ENCODE measurements at places on chromosomes 11 and 22.

DNA sequence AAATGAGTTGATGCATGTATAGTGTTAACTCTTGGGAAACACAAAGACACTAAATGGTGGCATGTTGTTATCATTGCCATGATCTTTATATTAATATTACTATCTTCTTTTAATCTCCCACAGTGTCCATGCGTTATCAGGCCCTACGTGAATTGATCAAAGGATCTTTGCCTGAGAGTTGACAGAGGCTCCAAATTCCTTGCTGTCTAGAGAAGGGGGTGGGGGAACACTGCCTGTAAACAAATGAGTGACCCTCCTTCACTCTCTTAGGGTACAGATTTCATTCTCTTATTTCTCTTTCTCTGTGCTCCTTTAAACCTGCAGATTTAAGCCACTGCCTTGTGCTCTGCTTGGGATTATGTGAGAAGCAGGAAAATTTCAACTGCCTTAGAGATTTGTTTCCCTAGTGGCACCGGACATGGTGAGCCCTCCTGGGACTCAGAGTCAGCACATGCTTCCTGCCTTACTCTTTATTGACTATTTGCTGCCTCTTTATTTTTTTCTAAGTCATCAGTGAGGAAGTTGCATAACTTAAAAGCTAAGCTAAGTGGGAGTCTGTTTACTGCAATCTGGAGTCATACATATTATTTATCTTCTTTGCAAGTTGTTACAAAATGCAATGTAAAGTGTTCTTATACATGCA is 122.9 kb downstream of the MAML2 start:
- DNase-seq = no peak

- DNase-seq = no peak
Measured at GRCh38 chr11:8389029-8389996, 125.6 kb upstream of the LMO1 start.

GRCh38 chr11:62004473-62004872 is 37.0 kb upstream of the FTH1 start:
- DNase-seq = no peak

DNA sequence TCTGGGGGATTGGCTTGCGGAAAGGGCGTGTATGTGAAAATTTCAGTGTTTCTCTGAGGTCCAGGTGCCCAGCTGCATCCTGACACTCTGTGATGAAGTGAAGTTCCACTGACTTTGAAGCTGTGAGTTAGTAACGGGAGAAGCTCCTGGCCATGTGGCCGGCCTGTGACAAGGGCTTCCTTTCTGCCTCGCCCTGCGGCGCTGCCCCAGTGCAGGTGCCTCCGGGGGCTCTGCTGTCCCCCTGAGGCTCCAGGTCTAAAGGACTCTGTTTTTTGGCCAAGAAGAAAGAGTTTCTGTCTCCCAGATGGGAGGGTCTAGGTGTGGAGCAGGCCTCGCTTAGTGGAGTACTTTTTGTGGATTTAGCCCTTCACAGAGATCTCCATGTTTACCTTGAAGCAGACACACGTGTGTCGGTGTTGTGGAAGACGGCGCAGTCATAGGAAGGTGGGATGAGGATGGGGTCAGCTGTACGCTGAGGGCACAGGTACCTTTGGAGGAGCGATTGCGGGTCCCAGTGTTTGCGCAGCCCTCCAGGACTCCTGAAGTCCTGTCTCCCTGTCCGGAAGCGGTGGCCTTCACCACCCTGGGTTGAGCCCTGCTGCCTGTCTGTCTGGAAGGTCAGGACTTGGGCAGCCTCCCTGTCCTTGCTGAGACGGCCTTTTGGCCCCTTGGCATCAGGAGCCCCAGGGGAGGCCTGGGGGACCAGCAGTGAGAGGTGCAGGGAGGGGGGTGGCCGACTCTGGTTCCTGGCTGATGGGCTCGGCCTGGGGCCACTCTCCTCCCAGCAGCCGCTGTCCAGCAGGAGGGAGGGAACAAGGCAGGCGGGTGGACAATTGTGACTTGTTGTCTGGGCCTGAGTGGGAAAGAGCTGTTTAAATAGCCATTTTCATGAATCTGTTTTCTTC is 1249.3 kb downstream of the BRD1 start:
- DNase-seq = no peak

GRCh38 chr11:46036969-46037368 is 84.3 kb downstream of the PHF21A start:
- DNase-seq = no peak

DNA sequence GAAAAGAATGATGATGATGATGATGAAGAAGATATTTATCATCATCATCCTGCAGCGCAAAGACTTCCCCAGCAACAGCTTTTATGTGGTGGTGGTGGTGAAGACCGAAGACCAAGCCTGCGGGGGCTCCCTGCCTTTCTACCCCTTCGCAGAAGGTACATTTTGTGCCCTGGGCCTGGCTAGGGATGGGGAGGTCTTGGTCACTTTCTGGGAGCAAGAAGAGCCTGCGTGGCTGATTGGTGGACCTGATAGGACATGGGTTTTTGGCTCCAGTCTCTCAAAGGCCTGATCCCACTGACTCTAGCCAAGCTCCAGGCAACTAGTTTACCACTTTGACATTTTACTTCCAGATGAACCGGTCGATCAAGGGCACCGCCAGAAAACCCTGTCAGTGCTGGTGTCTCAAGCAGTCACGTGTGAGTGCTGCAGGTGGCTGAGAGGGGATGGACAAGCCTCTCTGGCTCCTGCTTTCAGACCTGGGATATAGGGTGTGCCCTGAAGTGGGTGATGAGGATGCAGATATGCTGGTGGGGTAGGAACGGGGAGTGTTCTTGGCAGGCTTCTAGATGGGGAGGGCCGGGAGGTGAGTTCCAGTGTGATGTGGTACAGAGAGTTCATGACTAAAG is 5.3 kb downstream of the SIDT2 start:
- no peak for DNase-seq

- DNase-seq = no peak
Measured at GRCh38 chr11:125496529-125496857, 428 bp upstream of the FEZ1 start.

- DNase-seq = no peak
Measured at GRCh38 chr11:22922672-22923071, 62.4 kb upstream of the CCDC179 start.

- DNase-seq = no peak
Measured at GRCh38 chr11:116225784-116226585, 546.8 kb downstream of the BUD13 start.

- no peak for DNase-seq
Measured at GRCh38 chr11:132028380-132029240, 658.2 kb downstream of the NTM start.

GRCh38 chr22:33000342-33001280 is 57.6 kb downstream of the SYN3 start:
- DNase-seq = no peak

DNA sequence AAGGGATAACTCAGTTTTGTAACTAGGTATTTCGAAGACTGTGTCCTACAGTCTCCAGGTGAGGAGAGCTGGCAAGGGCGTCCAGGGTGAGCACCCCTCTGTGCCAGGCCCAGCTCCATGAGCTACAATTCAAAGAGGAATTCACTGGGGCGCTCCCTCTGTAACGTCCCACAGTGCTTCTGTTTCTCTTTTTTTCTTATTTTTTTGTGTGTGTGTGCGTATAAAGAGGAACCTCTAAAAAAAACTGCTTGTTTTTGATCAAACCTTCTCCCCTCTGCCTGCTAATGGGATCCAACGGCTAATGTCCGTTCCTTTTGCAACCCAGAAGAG is 17.1 kb downstream of the ASCC2 start:
- no peak for DNase-seq

DNA sequence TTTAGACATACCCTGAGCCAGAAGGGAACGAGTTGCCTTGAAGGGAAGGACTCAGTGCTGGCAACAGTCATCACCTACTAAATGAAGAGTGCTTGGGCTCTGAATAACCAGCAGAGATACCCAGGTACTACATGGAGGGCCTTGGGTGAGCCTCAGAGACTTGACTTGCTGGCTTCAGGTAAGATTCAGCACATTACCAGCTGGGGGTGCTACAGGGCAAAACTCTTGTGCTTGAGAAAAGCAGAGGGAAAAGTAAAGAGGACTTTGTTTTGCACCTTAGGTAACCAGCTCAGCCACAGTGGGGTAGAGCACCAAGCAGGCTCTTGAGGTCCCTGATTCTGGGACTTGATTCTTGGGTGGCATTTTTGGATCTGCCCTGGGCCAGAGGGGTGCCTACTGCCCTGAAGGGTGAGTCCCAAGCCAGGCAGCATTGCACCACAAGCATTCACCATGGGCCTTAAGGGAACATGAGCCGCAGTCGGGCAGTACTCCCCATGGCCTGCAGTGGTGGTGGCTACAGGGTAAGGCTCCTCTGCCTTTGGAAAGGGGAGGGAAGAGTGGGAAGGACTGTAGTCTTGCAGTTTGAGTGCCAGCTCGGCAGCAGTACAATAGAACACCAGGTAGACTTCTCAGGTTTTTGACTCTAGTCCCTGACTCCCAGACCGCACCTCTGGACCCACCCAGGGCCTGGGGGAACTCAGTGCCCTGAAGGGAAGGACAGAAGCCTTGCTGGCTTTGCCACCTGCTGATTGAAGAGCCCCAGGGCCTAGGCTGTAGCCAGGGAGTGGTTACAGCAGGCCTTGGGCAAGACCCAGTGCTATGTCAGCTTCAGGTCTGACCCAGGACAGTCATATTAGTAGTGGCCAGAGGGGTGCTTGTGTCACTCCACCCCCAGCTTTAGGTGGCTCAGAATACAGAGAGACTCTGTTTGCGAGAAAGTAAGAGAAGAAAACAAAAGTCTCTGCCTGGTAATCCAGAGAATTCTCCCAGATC is 22.7 kb upstream of the PLEKHA7 start:
- no peak for DNase-seq

DNA sequence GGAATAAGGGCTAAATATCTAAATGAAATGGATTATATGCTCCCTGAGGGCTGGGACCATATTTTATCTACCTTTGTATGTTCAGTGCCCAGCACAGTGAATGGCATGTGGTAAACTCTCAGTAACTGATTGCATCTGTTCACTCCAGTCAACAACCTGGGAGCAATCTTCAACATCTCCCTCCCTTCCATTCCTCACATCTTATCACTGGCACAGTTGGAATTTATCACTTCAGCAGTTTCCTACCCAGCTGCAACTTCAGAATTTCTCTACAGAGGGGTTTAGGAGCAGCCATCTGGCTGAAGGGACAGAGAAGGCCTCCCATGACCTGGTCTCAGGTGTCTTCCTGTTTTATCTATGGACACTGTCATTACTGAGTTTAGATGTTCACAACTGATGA is 9.8 kb upstream of the SIK2 start:
- no peak for DNase-seq
